ENCODE measurements at places on chromosomes 1 and 21. TPM values are rescaled to one million over a fixed set of nuclear protein-coding genes. Genes with fewer than 3 reads are reported as not detected.

The A3GALT2 gene
- total RNA-seq, result 0.71 TPM

DNA sequence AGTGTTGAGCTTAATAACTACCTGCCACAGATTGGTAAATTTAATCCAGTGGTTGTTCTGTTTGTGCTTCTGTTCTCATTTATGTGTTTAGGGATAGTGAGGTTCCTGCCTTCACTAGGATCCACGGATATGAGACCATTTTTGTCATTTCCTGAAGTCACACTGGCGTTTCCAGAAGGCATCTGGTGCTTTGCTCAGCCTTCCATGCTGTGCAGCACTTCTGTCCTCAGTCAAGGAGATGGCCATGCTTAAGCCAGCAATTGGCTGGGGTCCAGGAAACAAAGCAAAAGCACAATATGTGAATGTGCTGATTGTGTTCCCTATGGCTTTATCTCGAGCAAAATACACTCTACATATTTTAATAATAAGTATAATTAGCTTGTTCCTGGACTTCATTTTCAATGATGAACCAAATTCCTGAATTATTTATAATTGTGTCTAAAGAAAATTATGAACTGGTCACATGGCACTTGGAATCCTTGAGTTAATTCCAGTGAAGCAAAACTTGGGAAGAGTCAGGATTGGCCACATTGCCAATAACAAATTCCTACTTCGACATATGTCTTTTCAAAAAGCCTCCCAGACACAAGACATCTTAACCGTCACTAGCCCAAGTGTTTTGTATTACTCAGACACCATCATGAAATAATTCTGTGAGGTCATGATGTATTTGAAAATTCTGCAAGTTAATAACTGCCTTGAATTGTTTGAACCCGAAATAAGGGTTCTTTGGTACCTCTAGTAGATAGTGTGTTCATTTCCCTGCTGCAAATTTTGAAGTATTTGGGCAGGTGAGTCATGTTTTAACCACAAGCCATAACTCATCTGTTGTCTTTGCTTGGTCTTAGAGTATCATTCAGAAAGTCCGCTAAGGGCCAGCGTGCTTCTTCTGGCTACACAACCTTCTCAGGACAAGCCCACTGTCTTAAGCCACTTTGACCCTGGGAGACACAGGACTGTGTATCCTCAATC lies 412.4 kb downstream of the DISC1 start:
- H3K27ac ChIP-seq, result peak overlapping the region; percentile 86
- H3K4me3 ChIP-seq, result no peak overlapping the region
- DNase-seq, result no peak
- H3K36me3 ChIP-seq, result no peaks in the 10 kb centered on the region

DNA sequence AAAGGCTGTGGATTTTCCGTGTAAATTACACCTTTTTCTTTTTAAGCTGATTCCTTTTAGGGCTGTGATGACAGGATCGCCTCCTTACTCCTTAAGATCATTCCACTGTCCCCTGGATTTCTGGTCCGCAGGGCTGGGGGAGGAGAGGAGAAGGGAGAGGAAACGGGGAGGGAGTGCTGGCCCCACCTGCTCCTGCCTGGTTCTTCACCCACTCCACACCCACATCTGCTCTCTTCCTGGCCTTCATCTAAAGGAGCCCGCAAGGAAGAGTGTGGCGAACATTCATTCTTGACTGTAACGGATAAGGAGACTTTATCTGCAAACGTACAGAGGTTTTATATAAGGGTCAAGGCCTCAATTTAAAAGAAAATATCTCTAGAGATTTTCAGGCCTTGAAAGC lies 242.0 kb downstream of the RHOU start:
- H3K27ac ChIP-seq, result no peak overlapping the region
- H3K36me3 ChIP-seq, result no peaks in the 10 kb centered on the region
- peaks cover 40% of the 10 kb centered on the region for H3K4me1 ChIP-seq
- H3K27me3 ChIP-seq, result no peaks in the 10 kb centered on the region
- H3K4me3 ChIP-seq, result peak overlapping the region; percentile 13

DNA sequence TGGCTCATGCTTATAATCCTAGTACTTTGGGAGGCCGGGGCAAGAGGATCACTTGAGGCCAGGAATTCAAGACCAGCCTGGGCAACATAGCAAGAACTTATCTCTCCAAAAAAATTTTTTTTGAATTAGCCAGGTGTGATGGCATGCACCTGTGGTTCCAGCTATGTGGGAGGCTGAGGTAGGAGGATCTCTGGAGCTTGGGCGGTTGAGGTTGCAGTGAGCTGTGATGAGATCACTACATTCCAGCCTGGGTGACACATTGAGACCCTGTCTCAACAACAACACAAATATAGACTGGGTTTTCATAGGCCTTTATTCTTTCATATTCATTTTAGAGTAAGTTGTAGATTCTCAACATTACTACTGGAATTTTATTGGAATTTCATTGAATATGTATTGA lies 12.8 kb downstream of the MED18 start:
- DNase-seq, result no peak
- H3K36me3 ChIP-seq, result no peaks in the 10 kb centered on the region
- no peaks in the 10 kb centered on the region for H3K27me3 ChIP-seq
- no peaks in the 10 kb centered on the region for H3K4me1 ChIP-seq

DNA sequence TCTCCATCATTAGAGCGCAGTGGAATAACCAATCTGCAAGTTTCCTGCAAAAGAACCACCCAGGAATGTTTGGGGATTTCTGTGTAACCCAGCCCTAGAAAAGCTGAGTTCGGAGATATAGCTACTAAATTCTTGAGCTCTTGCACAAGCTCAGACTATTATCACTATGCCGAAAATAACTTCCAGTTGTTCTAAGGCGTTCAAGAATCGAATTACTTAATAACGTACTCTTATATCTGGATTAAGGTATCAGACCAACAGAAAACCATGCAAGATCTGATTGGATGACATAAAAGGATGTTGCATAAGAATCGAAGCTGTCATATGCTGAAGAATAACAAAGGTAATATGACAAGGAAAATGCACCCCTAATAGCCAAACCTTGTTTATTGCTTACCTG lies 7.5 kb upstream of the LAMC2 start:
- no peak overlapping the region for H3K27ac ChIP-seq
- H3K4me1 ChIP-seq, result peaks cover 8% of the 10 kb centered on the region
- peaks cover 2% of the 10 kb centered on the region for H3K27me3 ChIP-seq
- no peak for DNase-seq
- no peak overlapping the region for H3K4me3 ChIP-seq
- no peaks in the 10 kb centered on the region for H3K36me3 ChIP-seq

GRCh38 chr1:62038594-62039284 lies 155.9 kb upstream of the L1TD1 start:
- H3K27me3 ChIP-seq, result no peaks in the 10 kb centered on the region
- H3K27ac ChIP-seq, result no peak overlapping the region
- no peaks in the 10 kb centered on the region for H3K4me1 ChIP-seq
- H3K36me3 ChIP-seq, result no peaks in the 10 kb centered on the region
- DNase-seq, result no peak

DNA sequence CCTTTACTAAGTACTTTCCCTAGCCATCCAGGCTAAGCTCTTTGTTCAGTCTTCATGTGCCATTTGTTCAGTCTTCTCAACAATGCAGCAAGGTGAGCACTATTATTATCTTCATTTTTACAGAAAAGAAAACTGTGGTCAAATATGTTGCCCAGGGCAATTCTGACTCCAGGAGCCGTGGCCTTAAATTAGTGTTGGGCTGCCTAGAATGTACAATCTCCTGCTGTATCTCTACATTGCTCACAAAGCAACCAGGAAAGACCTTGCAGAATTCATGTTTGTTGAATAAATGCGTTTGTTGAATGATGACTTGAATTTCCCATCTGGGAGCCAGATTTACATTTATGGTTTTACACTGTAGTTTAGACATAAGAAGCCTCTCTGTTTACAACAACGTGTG lies 14.2 kb downstream of the CD101 start:
- H3K4me1 ChIP-seq, result peaks cover 8% of the 10 kb centered on the region
- no peaks in the 10 kb centered on the region for H3K27me3 ChIP-seq
- DNase-seq, result no peak
- H3K36me3 ChIP-seq, result no peaks in the 10 kb centered on the region

Data from glutamatergic neuron (in vitro differentiated cells).